G401 (cell line): ENCODE measurements at places on chromosomes 1 and 21.
A peak's percentile ranks its signal among the peaks of the same experiment; 100 is the strongest.

GRCh38 chr1:71071720-71072119, 9.1 kb downstream of the ZRANB2 start:
- no peak for DNase-seq

DNA sequence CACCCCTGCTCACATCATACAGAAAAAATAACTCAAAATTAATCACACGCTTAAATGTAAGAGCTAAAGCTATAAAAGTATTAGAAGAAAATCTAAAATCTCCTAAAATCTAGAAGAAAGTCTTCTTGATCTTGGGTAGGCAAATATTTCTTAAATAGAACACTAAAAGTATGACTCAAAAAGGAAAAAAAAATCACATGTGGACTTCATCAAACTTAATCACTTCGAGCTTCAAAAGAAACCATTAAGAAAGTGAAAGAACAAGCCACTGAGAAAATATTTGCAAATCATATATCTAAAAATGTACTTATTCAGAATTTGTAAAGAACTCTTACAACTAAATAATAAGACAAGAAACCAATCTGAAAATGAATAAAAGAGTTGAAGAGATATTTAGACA, 32.7 kb downstream of the LRRC52 start:
- no peak for DNase-seq

- DNase-seq = no peak
Observed at GRCh38 chr1:183263886-183264602, 78.0 kb downstream of the LAMC2 start.

GRCh38 chr1:197519741-197520334, 251.8 kb downstream of the CRB1 start:
- no peak for DNase-seq

- no peak for DNase-seq
Observed at GRCh38 chr1:3195966-3196515, 127.0 kb downstream of the PRDM16 start.

DNA sequence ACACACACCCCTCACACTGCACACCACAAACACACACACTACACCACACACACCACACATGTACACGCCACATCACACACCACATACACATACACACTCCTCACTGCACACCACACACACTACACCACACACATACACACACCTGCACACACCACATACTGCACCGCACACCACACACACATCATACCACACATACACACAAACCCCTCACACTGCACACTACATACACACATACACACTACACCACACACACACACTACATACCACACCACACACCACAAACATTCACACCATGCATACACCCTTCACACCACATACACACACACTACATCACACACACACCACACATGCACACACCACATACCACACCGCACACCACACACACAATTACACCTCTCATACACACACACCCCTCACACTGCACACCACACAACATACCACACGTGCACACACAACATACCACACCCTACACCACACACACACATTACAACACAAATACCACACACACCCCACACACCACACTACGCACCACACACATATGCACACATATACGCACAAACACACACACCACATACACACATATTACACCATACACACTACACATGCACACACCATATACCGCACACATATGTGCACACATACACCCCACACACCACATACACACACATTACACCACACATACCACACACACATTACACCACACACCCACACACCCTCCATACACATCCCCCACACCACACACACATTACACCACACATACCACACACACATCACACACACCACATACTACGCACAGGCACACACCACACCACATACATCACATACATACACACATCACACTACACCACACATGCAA, 29.6 kb downstream of the RAB7B start:
- DNase-seq = no peak

- no peak for DNase-seq
Observed at GRCh38 chr1:180966744-180967536, 54.2 kb downstream of the KIAA1614 start.

- no peak for DNase-seq
Observed at GRCh38 chr1:38198099-38198498, 151.5 kb upstream of the POU3F1 start.

- no peak for DNase-seq
Observed at GRCh38 chr1:226541631-226542622, 6.6 kb upstream of the STUM start.

- DNase-seq = no peak
Observed at GRCh38 chr1:96427616-96428015, 294.0 kb upstream of the PTBP2 start.

- no peak for DNase-seq
Observed at GRCh38 chr1:113793878-113794834, 18.1 kb downstream of the RSBN1 start.

DNA sequence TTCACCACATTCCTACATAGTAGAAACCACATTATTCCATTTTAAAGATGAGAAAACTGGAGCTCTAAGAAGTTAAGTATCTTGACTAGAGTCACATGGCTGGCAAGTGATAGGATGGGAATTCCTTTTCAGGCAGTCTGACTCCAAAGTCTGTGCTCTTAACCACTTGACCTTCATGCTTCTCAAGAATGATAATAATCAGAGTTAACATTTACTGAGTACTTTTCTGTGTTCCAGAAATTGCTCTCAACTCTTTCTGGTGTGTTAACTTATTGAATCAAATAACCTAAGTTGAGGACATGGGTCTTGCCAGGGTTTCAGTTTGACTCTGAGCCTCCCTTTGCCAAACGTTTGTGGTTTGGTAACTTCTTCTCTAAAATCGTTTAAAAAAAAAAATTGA, 169.4 kb downstream of the RASAL2 start:
- DNase-seq = no peak

DNA sequence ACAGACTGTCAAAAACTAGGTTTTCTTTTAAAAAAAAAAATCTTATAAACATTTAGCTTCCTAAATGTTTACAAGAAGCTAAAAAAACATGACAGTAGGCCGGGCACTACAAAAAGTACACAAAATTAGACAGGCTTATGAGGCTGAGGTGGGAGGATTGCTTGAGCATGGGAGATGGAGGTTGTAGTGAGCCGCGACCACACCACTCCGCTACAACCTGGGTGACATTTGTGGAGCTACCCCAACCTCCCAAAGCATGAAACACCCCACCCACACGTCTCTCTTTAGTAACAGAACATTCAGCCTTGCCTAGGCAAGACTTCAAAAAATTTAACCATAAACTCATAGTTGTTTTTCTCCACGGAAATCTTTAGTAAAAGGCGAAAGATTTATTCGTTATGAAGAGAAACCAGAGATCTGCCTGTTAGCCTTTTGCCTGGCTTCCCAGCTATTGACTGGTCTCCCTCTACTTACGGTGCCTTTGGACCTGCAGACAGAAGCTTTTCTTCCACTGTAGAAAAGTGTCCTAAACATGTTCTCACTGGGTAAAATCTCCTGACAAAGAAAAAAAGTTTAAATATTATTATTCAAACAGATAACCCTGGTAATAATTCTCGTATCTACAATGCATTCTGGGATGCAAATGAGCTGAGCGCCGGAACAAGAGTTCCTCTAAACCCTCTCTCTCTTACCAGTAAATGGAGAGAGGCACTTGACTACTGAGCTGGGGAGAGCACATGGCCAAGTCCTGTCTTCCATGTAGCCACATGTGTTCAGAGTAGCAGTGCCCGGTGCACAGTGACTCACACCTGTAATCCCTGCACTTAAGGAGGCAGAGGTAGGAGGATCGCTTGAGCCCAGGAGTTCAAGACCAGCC, 9.2 kb downstream of the RNU5D-1 start:
- peak; percentile 77 for DNase-seq

DNA sequence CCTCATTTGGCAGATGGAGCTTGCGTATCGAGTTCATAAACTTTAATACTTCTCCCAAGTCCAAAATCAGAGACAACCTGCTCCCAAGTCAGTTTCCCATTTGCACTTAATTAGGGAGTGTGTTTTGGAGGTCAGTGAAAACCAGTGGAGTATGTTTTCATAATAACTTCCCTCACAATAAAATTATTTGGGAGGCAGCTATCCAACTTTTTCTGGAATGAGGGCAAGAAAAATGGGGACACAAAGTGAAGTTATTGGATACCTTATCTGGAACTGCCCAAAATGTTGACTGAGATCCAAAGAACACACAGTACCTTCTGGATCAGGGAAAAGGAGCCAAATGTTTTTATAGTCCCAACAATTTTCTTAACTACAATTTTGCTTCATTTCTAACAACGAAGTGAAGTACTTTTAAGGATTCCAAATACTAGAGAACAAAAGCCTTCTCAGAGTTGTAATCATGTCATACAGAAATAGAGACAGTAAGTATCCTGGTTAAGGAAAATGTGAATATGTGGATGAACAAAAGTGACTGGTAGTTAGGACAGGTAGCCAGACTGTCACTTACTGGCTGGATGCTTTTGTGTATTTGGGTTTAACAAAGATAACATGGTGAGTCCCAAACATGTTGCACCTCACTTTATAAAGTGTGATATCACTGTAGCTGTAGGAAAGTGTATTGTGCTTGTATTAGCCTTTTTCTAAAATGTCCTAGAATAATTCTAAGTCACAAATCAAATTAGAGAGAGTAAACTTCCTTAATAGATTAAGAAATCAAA, 325.0 kb downstream of the HLX start:
- peak; percentile 48 for DNase-seq

DNA sequence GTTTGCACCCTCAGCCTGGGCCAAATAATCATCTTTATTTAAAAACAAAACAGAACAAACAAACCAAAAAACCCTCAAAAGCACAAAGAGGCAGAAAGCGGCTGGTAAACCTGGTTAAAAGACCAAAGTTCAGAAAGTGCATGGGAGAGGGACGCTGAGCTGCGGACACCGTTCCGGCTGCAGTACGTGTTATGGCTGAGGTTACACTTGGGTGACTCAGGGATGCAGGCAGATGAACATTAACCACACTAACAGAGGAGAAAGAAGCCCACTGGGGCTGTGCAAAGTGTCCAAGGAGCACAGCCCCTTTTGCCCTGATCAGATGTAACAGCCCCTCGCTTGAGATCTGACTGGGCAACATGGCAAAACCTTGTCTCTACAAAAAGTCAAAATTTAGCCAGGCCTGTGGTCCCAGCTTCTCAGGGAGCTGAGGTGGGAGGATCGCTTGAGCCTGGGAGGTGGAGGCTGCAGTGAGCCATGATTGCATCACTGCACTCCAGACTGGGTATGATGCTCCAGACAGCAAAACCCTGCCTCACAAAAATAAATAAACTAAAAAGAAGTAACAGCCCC, 28.3 kb downstream of the GPR157 start:
- no peak for DNase-seq

GRCh38 chr1:248873993-248874533, 15.2 kb upstream of the ZNF692 start:
- peak; percentile 94 for DNase-seq

GRCh38 chr1:154546264-154547063, 12.0 kb downstream of the UBE2Q1 start:
- peak; percentile 27 for DNase-seq
